ENCODE measurements at places on chromosomes 4 and X.

DNA sequence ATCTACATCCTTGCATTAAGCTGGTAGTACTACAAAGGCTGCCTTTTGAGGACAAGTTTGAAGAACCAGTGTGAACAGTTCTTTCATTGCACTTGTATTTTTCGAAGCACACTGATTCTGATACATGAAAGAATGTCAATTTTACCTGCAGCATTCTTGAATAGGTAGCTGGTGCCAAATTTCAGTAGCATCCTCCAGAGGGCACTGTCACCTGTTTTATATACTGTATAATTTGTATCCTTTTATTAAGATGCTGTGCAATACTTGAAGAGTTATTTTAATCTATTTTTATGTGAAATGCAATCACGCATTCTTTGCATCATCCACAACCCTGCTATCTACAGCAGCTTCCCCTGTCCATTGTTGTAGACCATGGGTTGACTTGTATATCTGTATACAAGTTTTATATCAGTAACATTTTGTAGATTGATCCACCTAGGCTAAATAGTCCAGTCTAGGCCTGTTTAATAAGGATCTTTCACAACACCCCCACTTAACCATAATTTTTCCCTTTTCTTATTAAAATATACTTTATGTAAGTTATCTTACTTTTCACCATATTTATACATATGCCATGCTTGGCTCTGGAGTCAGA, 325.7 kb downstream of the PCDH7 start:
- DNase-seq, result no peak

- DNase-seq, result no peak
These were observed 4.8 kb upstream of the SYNPO2 start for GRCh38 chr4:118883861-118884260.

- DNase-seq, result no peak
These were observed 59.8 kb upstream of the MAML3 start for GRCh38 chr4:140213749-140214148.

- no peak for DNase-seq
These were observed 109.6 kb upstream of the KIT start for GRCh38 chr4:54548098-54548620.

GRCh38 chr4:84878090-84878489, 88.4 kb downstream of the WDFY3 start:
- no peak for DNase-seq

GRCh38 chrX:112867570-112867969, 26.9 kb upstream of the AMOT start:
- DNase-seq, result no peak

- no peak for DNase-seq
These were observed 43.8 kb upstream of the KCNIP4 start for GRCh38 chr4:21992330-21992729.

DNA sequence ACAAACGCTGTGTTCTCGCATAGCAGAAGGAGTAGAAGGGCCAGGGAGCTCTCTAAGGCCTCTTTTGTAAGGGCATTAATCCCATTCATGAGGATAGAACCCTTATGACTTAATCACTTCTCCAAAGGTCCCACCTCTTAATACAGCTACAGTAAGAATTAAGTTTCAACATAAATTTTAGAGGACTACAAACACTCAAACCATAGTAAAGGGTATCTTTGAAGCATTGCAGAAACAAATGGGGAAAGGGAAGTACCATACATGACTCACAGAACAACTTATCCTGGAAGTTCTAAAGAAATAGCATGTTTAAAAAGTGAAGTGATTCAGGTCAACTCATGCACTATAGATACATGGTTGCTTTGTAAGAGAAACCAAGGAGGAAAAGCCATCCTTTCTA, 680.8 kb downstream of the RPA4 start:
- no peak for DNase-seq

- DNase-seq, result no peak
These were observed 207.8 kb downstream of the ADGRL3 start for GRCh38 chr4:61407642-61408618.

DNA sequence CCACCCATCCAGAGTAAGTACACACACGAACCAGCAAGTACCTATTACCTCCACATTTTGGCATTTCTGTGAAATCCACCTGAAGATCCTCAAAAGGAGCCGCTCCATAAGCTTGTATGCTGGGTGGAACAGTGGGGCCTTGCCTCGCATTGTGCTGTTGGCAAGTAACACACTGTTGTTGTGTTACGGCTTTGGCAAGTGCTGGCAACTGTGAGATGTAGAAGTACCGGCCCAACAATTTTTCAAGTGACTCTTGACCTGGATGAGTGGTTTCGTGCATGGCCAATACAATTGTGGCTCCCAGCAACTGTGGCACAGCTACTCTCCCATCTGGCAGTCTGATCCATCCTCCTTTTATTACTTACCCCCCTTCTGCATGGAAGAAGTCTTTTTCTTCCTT, 128.7 kb downstream of the CCNB3 start:
- DNase-seq, result no peak

- DNase-seq, result peak; percentile 42
These were observed 15.7 kb downstream of the ADGRA3 start for GRCh38 chr4:22500128-22500611.

DNA sequence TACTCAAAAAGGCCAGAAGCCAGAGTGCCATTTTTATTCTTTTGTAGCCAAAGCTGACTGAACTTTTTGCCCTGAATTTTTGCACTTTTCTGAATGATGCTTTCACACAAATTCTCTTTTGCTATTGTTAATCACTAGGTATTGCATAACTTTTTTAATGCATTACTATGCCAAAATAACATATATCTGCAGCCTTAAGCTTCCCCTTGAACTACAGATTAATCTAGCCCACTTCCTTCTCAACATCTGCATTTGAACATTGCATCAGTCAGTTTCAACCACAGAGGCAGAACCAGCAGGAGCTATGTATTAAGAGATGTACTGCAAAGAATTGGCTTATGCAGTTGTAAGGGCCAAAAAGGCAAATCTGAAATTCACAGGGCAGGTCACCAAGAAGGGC, 197.6 kb upstream of the GYPA start:
- DNase-seq, result no peak

- no peak for DNase-seq
These were observed 254.5 kb upstream of the RPS6KA3 start for GRCh38 chrX:20521222-20521621.

GRCh38 chr4:166309286-166309685, 436.2 kb downstream of the TLL1 start:
- no peak for DNase-seq

GRCh38 chrX:88284844-88285243, 462.2 kb upstream of the CPXCR1 start:
- DNase-seq, result no peak

GRCh38 chrX:3638280-3638873, 75.1 kb downstream of the PRKX start:
- DNase-seq, result no peak

Data from esophagus muscularis mucosa (tissue), 4 donors.